Smooth muscle cell of bladder (primary cell): ENCODE measurements at places on chromosomes 2 and 18. TPM values are rescaled to one million over a fixed set of nuclear protein-coding genes. Genes with fewer than 3 reads are reported as not detected.

CNRIP1 gene
- 28.4 and 32.9 TPM in 2 replicates for total RNA-seq

CCDC142 gene
- total RNA-seq: 14.4 and 20.0 TPM in 2 replicates

ESCO1 gene
- total RNA-seq: 10.2 and 13.8 TPM in 2 replicates

CFC1B gene
- total RNA-seq: not detected in 2 replicates

FEV gene
- not detected in 2 replicates for total RNA-seq

FKBP1B gene
- total RNA-seq: 7.0 and 9.4 TPM in 2 replicates

MYO5B gene
- 0.18 and 0.28 TPM in 2 replicates for total RNA-seq

ABHD3 gene
- 5.5 and 6.4 TPM in 2 replicates for total RNA-seq

RPRM gene
- not detected in 2 replicates for total RNA-seq

GMCL1 gene
- 5.7 and 8.5 TPM in 2 replicates for total RNA-seq

GALNT3 gene
- total RNA-seq: 0.65 and 0.71 TPM in 2 replicates

CPO gene
- 0.09 TPM in 1 of 2 replicates, not detected in the other for total RNA-seq

MAP3K19 gene
- total RNA-seq: not detected in 2 replicates

AQP4 gene
- total RNA-seq: not detected in 2 replicates

PDE11A gene
- under 0.01 TPM in 2 replicates for total RNA-seq

UGT1A4 gene
- not detected in 2 replicates for total RNA-seq

ALPI gene
- not detected in 2 replicates for total RNA-seq

LTBP1 gene
- 398 and 434 TPM in 2 replicates for total RNA-seq

SERPINB3 gene
- 0.28 TPM in 1 of 2 replicates, not detected in the other for total RNA-seq

FN1 gene
- 808 and 2,278 TPM in 2 replicates for total RNA-seq

EGR4 gene
- total RNA-seq: not detected in 2 replicates

TBR1 gene
- under 0.01 TPM in 1 of 2 replicates, not detected in the other for total RNA-seq

CIB4 gene
- total RNA-seq: not detected in 2 replicates

NEUROD1 gene
- total RNA-seq: not detected in 2 replicates

EFR3B gene
- 0.71 and 1.4 TPM in 2 replicates for total RNA-seq

GREB1L gene
- 0.09 TPM in 1 of 2 replicates, not detected in the other for total RNA-seq

C1GALT1C1L gene
- total RNA-seq: 0.57 and 0.74 TPM in 2 replicates

COLEC12 gene
- total RNA-seq: 29.0 and 79.5 TPM in 2 replicates

FOXI3 gene
- not detected in 2 replicates for total RNA-seq

LONRF2 gene
- total RNA-seq: 0.28 TPM in 2 replicates
